ENCODE measurements at places on chromosomes 13 and 19.

DNA sequence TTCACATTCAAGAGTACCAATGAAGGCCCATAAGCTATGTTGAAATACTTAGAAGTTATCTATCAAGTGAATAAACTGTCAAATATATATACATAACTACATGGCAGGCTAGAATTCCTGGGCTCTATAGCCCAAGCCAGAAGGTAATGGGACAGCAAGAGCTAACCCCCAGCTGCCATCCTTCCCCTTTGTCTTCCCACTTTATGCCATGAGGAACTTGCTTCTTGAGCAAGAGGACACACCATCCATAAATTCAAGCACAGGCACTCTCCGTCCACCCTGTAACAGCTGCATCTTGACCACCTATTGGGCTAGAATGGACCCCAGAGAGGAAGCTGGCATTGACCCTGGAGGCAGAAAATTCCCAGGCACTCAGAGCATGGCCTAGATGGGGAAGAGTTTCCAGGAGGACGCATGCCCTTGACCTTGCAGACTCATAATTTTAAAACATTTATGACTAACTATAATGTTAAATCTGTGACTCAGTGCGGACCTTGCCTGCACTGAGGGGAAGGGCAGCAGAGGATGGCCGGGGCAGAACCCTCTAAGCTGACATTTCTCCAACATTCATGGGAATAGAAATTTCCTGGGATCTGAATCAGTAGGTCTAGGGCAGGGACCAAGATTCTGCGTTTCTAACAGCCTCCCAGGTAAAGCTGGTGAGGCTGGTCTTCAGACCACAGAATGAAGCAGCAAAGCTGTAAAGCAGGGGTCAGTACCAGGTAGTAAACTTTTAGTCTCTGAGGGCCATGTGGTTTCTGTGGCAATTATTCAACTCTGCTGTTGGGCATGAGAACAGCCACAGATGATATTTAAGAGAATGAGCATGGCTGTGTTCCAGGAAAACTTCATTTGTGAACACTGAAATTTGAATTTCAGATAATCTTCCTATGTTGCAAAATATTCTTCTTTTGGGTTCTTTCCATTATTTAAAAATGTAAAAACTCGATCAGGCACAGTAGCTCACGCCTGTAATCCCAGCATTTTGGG lies 71.4 kb upstream of the CLDN10 start:
- no peak for DNase-seq

DNA sequence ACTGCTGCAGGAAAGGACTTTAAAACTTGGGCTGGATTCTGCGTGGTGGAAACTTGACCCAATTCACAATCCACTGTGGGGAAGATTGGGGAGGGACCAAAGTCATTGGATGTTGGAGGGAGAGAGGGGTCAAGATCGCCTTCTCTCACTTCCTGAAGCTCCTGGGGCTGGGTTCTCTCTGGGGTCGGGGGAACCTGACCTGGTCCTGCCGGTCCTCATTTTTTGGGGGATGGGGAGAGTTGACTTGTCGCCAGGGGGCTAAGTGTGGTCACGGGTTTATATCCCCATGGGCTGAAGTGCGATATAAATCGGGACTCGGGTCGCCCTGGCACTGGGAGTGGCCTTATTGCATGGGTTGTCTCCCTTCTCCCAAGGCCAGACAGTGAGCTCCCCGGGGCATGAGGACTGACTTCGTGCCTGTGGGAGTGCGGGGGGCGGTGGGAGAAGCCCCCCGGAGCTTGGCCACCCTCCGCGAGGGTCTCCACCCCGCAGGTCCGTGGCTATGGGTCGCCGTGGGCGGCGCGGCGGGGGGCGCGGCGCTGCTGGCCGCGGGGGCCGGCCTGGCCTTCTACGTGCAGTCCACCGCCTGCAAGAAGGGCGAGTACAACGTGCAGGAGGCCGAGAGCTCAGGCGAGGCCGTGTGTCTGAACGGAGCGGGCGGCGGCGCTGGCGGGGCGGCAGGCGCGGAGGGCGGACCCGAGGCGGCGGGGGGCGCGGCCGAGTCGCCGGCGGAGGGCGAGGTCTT lies 6.3 kb downstream of the ICAM5 start:
- no peak for DNase-seq

DNA sequence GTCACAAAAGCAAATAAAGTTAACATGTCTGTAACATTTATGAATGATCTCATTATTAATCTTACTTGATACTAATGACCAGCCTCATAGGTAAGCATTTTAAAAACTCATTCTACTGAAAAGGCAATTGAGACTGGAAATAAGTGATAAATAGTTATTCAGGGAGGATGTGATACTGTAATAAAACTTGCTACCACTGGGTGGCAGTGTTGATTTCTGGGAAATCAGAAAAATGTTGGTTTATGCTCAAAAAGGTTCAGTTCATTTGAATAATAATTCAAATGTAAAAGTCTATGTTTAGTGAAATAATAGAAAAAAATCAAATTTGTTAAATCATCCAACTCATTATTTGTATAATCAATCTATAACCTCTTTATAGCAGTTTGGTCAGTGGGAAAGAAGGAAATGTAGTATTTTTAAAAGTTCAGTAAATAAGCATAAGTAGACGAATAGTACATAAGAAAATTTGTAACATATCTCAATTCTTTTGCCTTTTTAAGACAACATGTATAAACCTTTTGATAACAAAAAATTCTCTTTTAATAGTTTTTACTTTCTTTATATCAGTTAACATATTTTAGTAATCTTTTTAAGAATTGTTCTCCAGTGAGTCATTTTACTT lies 9.6 kb downstream of the ABHD13 start:
- no peak for DNase-seq

GRCh38 chr19:42241279-42241678 lies 1.1 kb downstream of the GSK3A start:
- no peak for DNase-seq

- no peak for DNase-seq
Observed at GRCh38 chr19:1304197-1304924, 18.7 kb downstream of the EFNA2 start.

DNA sequence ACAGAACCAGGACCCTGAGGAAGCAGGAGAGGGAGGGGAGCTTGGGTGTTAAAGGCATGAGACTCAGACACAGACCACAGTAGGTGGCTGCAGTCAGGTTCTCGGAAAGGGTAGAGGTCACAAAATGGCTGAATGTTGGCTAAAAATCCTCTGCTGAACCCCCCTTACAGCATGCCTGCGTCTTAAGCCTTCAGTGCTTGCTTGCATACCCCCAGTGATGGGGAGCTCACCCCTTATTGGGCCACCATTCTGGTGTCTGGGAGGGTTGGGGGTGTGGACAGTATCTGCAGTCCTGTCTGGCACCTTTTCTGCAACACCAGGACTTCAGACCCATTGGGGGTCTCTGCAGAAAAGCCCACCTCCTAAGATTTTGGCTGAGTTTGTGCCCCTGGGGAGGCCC lies 14.2 kb upstream of the B3GNT3 start:
- no peak for DNase-seq
